ENCODE measurements at places on chromosomes 4 and X.

DNA sequence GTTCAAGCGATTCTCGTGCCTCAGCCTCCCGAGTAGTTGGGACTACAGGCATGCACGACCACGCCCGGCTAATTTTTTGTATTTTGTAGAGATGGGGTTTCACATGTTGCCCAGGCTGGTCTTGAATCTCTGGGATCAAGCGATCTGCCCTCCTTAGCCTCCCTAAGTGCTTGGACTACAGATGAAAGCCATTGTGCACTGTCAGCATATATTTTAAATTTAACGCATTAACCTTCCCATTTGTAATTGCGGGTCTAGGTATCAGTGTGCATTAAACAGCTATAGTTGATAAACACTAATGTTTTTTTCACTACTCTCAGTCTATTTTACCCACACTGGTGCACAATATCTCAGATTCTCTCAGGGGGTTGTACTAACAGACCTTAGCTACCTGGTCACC, 1930.8 kb downstream of the C4orf33 start:
- no peak for DNase-seq

DNA sequence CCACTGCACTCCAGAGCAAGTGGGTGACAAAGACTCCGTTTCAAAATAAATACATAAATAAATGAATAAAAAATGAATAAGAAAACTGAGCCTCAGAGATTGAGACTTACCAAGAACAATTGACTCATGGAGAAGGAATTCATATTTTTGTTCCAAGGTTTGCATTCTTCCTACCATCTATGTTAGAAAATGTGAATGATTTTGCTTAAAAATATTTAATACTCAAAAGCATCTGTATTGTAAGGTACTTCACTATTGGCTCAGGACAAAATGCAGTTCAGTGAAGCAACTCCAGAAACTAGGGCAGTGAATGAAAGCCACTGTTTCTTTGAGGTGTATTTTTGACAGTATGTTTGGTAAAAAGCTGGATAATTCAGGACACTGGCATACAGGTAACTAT, 54.1 kb downstream of the XAGE2 start:
- no peak for DNase-seq

DNA sequence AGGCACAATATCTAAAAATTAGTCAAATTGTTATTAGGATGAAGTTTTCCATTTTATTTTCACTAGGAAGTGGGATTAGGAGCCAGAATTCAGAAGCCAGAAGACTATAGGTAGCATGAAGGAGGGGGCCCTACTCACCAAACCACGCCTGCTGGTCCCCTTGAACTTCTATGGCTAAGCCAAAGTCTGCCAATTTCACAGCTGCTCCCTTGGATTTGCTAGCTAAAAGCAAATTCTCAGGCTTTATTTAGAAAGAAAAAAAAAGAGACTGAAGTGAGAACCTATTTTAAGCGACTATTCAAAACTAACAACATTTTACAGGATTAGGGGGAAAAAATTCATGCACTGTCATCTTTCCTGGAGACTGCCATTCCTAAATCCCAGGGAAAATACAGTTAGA, 224.3 kb downstream of the CAMK2D start:
- DNase-seq, result no peak

DNA sequence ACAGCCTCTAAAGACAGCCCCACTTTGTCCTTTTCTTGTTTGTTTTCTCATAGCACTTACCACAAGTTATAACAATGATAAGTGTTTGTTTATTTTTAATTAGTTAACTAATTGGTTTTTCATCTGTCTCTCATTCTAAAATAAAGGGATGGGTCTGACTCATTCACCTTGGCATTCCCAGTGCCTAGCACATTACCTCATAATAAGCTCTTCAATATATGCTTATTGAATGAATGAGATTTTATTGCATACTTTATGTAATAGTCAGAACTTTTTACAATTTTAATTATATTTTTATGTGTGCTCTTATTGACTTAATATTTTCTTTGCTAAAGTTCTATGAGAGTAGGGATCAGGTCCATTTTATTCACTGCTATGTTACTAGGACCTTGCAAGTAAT, 22.8 kb upstream of the PRKG2 start:
- no peak for DNase-seq

GRCh38 chrX:3449287-3449686, 102.8 kb upstream of the MXRA5 start:
- DNase-seq, result no peak

GRCh38 chr4:36189511-36190226, 54.6 kb downstream of the ARAP2 start:
- DNase-seq, result no peak

- no peak for DNase-seq
Measured at GRCh38 chrX:124690495-124690894, 344.1 kb downstream of the SH2D1A start.

- DNase-seq, result no peak
Measured at GRCh38 chrX:49978176-49978575, 55.8 kb downstream of the CLCN5 start.

GRCh38 chr4:40990236-40990898, 224.0 kb downstream of the APBB2 start:
- DNase-seq, result no peak

DNA sequence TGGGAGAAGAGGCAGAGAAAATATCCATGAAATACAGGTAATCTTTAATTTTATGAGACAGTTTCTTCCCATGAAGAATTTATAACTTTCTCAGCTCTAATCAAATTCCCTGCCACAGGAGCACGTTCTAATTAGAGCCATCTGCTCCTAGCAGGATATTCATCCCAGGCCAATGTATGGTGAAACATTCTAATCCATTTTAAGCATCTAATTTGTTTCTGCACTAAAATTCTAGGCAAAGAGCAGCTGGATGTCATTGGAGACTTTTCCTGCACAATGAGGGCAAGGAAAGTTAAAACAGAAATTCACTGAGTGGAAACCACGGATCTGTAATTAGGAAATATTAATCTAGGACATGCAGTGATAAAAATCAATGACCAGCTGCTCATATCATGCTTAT, 107.7 kb upstream of the ZFP42 start:
- no peak for DNase-seq

- DNase-seq, result peak; percentile 29
Measured at GRCh38 chr4:76641351-76641750, 206.3 kb downstream of the SHROOM3 start.

GRCh38 chrX:51860679-51861078, 32.7 kb upstream of the MAGED1 start:
- no peak for DNase-seq

GRCh38 chr4:70666369-70666768, at the start of gene JCHAIN:
JCHAIN (minus strand) TSS chr4:70666508; CDS start chr4:70666490, 18 bp downstream.
- no peak for DNase-seq

DNA sequence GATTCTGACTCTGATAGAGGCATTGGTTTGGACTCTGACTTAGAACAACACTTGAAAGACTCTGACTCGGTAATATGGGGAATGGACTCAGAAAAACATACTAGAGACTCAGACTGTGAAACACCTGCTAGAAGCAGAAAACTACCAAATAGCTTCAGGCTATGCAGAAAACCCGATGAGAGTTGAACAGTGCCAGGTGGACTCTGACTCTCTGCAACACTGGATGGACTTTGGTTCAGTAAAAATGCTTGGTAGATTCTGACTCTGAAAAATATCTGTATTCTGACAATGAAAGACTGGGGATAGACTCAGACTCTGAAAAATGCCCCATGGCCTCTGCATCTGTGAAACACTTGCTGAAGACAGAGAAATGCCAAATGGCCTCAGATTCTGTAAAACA, 215.1 kb upstream of the HDX start:
- DNase-seq, result no peak

DNA sequence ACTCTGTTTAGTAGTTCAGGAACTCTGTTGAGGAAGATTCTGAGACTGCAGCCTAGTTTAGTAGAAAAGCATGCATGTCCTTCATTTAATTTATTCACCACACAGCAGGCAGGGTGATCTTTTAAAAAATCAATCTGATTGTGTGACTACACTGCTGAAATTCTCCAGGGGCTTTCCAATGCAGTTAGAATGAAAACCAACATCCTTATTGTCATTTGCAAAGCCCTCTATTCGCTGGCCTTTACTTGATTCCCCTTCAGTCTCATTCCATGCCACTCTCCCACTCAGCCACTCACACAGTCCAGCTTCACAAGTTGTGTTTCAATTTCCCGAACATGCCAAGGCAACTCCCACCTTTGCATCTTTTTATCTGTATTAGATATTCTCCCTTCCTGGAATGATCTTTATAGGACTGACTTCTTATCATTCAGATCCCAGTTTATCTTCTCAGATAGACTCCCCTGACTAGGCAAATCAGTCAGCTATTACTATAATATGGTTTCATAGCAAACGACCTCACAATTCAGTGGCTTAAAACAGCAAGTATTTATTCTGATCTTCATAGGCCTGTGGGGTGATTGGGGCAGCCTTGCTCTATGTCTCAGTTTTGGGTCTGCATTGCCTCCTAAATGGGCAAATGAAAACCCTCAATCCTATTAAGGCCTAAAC, 21.3 kb upstream of the FTHL17 start:
- no peak for DNase-seq

All from SHP77 (cell line).